ENCODE measurements at places on chromosomes 4 and X.

- DNase-seq: no peak
Measured at GRCh38 chr4:52407545-52407944, 251.6 kb downstream of the USP46 start.

DNA sequence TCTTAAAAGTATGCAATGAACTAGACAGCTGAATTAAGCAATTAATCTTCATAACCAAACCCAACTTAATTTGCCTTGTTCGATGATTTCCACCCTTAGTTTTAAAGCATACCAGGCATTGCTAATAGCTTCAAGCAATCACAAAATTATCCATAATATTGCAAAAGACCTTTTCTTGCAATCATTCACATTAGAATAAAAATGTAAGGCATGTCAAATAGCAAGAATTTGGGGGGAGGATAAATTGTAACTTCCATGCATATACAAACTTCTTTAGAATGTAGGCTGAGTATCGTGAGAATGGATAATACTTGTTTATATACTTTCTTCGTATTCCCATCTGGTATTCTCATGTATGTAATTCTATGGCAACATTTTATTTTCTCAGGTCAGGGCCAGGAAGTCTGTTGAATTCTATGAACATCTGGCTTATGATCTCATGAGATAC is 28.7 kb upstream of the BMP2K start:
- DNase-seq: no peak

DNA sequence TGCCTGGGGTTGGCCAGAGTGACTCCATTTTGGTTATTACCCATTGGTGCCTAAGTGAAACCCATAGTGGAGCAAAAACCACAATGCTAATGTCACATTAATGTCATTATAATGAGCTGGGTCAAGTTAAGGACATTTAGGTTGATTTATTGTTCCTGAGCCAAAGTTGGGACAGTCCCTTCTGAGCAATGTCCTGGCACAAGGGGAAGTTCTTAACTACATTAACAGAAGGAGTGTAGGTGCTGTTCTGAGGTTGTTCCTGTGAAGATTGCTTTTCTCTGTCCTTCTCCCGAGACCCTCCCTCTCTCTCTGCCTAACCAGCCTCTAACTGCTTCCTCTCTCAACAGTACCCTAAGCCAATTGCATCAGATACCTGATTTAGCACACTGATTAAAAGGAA is 1956.8 kb upstream of the PCDH10 start:
- no peak for DNase-seq

DNA sequence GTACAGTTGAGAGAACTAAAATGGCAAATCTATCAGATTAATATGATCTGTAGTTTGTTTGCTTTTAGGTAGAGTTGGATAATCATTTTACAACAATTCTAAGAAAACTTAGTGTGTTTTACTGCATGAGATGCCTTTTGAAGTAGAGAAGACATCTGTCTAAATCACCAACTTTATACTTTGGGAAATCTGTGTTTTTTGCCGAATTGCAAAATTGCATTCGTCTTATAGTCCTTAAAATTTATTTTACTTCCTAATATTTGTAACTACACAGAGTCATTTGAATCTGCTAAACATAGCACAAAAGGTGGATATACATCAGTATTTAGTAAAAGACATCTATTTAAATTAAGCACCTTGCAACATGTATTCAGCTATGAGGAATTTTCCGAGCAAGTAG is 100.0 kb downstream of the CCSER1 start:
- no peak for DNase-seq

DNA sequence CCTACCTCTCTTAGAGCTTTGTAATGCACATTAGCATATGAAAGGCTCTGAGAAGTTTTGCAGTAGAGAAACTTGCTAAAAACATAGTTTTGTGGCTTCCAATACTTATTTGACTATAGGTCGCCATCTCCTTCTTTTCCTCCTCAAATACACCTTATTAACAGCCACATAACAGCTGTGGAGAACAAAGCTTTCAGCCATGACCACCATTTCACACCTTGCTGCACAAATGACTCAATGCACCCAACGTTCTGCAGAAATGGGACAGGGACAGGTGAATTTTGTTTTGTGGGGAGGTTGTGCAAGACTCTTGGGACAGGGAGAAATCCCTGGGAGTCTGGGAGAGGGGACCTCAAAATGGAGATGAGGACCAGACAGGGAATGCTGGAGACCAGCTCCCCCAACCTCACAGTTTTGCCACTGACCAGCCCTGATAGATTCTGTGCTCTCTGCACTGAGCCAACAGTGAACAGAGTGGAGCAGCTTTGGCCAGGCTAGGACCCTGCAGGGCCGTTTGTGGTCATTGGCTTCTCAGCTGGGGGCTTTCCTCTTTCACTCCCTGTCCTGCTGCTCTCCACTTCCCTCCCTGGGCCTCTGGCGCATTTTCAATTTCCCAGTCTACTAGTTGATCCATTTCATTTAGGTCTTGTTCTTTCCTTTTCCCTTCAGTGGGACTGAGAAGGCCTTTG is 16.6 kb downstream of the FRMPD3 start:
- DNase-seq: no peak

DNA sequence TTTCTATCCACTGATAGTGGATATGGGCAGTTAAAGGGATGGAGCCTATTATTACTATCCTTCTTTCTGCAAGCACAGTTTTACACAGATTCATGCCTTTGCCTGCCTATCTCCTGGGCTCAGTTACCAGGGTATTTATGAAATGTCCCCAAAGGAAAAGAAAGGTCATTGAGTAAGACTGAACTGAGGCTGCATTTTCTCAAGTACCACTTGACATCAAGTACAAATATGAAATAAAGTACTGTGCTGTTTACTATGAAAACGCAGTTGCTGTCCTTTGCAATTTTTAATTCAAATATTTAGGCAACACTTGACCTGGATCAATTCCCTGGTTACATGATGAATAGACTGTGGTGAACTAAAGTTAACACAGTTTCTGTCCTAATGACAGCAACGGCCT is 23.5 kb upstream of the SPANXN4 start:
- no peak for DNase-seq

DNA sequence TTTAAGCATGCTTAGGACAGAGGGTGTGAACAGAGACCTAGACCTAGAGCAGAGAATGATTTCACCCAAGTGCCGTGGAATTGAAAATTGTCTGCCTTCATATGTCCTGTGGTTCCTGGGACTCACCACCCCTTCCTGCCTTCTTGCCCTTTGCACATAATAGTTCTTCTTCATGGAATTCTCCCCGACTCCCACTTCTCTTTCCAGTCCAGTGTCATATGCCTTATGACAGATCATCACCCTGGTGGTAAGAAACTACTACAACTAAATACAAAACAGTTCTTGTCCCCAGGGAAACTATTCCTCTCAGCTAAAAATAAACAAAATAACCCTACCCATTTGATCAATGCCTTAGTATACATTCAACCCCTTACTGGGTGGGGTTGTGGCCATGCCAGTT is 43.3 kb downstream of the BMPR1B start:
- DNase-seq: no peak

DNA sequence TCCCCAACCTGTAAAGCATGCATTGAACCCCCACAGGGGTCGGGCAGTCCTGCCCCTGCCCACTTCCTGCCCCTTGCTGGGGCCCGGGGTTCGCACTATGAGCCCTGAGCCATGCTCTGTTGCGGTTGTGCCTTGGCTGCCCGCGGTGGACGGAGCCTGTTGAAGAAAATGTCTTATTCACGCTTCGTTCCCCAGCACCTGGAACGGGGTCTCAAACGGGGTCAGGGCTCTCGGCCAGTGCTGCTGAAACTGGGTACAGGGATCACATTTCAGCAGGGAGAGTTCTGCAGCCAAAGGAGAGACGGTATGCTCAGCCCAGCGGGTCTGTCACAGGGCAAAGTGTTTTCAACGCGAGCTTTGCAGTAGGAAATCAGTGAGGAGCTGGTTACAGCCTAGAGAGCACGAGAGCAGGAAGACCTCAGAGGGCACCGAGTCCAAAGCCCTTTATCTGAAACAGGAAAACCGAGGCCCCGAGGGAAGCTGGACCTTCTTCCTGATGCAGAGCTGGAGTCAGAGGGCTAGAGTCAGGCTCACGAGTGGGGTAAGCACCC is 46.3 kb upstream of the AFAP1 start:
- no peak for DNase-seq
